COR-L47 (cell line): ENCODE measurements at places on chromosomes 7 and 10.
A peak's percentile ranks its signal among the peaks of the same experiment; 100 is the strongest.

GRCh38 chr7:64997927-64998391, 7.1 kb upstream of the ZNF117 start:
- no peak for DNase-seq

DNA sequence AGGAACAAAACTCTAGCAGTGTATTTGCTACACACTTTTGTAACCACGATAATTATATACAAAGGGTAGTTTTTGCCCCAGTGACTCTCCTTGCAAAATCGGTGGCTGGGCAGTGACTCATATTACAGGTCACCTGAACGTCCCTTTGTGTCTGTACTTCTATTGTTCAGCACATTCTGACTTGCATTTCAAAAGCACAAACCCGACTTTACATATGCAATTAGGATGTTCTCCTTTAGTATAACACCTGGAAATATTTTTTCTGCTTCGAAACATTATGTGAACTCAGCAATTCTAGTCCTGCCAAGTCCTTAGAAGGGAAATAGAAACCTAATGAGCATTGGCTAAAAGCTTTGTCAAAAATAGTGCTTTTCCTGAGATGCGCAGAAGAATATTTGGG, 6.0 kb downstream of the PRR15 start:
- DNase-seq = peak; percentile 54

DNA sequence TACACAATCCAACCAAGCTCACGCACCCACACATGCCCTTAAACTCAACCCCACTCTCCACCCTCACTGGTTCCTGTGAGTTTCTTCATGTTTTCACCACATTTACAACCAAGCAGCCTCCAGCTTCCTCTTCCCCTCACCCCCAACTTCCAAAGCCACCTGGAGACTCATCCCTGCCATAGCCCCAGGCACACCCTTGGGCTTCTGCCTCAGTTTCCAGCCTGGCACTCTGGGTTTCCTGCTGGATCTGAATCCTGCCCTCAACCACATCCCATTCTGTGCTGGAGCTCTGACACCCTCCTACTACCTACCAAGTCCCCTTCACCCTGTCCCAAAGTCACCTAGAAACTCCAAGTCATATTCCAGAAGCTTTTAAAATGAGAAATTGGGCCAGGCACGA, 29.4 kb downstream of the CCDC3 start:
- no peak for DNase-seq

GRCh38 chr7:36533717-36534116, 144.1 kb downstream of the ANLN start:
- DNase-seq = no peak

DNA sequence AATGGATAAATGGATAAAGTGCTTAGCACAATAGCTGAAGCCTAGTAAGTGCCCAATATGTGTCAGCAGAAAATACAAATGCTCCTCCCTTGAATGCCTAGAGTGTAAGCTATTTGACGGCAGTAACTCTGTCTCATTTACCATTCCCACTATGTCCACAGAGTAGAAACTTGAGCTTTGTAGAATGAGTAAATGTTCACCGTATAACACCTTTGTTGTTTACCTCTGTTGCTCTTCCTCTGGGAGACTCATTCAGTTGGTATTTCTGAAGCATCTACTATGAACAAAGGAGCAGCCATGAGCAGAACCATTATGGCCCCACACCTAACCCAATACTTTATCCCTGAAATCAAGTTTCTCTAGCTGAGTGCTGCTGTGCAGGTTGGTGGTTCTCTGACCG, 8.4 kb upstream of the SLC16A12 start:
- DNase-seq = no peak

GRCh38 chr10:122468307-122468925, 7.1 kb downstream of the HTRA1 start:
- DNase-seq = no peak
